Suppressor macrophage treated with lipopolysaccharide for 4 hours (primary cell): ENCODE measurements at places on chromosomes 6 and 20.

GRCh38 chr6:82703230-82703629 lies 339.6 kb downstream of the TPBG start:
- DNase-seq = no peak

DNA sequence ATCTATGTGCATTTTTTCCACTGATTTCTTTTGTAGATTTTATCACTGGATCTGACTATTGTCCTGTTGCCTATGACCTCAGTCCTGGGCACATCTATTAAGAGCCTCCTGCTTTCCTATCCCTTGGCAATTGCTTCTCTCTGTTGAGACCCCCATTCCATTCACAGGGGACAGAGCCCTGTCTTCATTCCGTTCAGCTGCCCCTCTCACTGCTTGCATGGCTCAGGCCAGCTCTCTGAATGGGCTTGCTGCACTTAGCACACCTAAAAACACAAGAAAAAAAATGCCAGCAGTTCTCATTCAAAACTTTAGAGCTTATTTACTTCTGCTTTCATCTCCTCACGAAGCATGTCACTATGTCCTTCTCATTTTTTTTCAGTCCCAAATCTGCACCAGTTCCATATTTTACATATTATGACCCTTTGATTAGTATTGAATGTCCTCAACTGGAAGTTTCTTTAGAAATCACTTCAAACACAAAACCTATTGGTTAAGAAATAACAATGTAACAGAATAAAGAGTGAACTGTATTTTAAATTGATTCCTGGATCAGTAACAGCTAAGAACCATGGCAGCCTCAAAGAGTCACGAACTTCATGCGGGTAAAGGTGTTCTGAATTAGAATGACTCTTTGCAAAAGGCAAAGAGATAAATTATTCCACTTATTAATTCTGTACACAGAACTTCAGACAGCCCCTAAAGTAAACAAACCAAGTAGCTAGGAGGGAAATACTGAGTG lies 616.5 kb downstream of the C6orf118 start:
- no peak for DNase-seq

DNA sequence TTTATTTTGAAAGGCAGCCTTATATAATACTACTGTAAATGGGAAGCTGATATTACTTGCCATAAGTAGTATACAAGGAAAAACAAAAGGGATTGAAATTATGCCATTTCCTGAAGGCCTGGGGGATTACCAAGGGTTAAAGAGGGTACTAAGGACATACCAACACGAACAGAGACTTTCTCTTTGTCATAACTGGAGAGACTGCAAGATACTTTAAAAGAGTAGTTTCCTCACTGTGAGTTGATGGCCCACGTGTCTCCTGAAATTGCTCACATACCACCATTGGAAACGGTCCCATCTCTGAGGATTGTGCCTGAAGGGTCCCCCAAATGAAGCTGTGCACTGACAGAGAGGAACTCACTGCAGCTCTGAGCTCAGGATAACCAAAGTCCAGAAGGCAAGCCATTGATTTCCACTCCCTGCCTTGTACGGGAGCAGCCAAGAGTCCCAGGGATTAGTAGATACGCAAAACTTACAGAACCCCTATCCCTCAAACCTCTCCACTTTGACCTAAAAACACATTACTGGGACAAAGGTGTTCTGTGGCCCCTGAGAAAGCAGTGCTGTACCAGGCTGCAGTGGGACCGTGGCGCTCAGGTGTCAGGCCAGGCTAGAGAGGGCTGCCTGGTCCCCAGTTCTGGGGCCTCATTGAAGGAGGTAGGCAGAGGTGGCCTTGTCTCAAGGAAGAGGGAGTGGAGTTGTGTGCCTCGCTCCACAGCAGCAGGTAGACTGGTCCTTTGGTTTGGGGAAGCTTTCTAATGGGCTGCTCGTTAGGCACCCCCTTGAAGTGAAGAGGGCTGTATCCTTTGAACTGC lies 15.2 kb downstream of the PSMG4 start:
- no peak for DNase-seq

DNA sequence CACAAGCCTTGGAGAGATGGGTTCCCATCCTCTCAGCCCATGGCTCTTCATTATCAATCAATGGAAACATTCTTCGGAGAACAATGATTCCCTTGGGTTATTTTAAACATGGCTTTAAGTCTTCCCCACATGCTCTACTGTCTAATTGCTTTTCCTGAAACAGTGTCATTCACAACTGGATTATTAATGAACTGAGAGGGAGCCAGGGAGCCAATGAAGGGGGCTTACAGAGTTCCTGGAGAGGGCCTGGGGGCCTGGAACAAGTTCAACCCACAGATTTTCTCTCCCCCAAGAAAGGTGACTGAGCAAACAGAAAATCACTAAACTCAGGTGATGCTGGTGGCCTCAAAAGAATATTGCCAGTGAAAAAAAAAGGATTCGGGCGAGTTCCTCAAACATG lies 1.3 kb upstream of the PPP1R16B start:
- no peak for DNase-seq

- DNase-seq = no peak
Measured at GRCh38 chr6:52435345-52435744, 15.2 kb downstream of the EFHC1 start.

DNA sequence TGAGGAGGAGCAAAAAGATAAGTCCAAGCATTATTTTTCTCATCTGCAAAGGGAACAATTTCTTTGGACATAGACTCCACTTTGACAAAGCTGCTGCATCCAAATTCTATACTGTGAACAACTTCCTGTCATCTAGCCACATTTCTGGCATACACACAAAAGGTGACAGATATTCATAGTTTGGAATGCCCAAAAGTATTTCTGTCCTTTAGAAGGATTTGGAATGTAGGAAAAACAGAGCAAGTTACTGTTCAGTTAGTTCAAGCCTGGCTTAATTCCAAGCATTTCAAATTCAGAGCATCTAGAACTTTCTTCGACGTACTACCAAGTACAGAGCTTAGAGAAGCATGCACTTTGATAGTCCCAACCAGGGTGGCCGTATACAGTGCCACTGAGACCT lies 134.0 kb downstream of the PDE7B start:
- no peak for DNase-seq

DNA sequence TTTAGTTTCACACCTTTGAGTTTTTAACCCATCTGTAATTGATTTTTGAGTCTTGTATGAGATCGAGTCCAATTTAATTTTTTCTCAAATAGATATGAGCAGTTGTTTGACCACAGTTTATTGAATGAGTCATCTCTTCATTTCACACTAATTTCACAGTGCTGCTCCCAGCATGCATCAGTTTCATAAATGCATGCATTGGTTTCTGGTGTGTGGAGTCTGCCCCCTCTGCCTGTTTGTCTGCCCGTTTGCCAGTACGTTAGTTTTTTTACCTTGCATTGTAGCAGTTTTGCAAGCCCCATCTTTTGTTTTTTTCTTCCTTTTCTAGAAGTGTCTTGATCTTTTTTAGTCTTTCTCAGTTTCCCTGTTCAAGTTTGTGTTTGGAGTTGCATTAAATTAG lies 11.9 kb downstream of the SLX4IP start:
- DNase-seq = peak; percentile 39

- peak; percentile 31 for DNase-seq
Measured at GRCh38 chr6:32774426-32774825, 11.1 kb upstream of the HLA-DQB2 start.

DNA sequence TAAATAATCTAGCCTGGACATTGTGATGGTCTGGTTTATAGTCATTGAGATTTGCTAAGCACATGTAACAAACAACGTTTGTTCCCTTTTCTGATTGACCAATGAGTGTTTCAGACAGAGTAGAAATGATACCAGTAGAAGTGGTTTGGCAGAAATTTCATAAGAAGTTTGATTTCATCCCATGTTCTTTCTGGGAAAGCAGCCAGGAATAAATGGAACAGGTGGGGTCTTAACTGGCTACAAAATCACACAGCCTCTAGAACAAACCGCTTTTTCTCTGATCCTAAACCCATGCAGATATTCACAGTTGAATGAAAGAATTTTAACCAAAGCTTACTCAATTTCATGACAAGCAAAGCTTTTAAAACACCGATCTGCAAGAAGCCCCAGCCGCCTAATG lies 227.5 kb downstream of the UST start:
- no peak for DNase-seq

GRCh38 chr6:37451441-37452193 lies 18.6 kb downstream of the CMTR1 start:
- DNase-seq = no peak

DNA sequence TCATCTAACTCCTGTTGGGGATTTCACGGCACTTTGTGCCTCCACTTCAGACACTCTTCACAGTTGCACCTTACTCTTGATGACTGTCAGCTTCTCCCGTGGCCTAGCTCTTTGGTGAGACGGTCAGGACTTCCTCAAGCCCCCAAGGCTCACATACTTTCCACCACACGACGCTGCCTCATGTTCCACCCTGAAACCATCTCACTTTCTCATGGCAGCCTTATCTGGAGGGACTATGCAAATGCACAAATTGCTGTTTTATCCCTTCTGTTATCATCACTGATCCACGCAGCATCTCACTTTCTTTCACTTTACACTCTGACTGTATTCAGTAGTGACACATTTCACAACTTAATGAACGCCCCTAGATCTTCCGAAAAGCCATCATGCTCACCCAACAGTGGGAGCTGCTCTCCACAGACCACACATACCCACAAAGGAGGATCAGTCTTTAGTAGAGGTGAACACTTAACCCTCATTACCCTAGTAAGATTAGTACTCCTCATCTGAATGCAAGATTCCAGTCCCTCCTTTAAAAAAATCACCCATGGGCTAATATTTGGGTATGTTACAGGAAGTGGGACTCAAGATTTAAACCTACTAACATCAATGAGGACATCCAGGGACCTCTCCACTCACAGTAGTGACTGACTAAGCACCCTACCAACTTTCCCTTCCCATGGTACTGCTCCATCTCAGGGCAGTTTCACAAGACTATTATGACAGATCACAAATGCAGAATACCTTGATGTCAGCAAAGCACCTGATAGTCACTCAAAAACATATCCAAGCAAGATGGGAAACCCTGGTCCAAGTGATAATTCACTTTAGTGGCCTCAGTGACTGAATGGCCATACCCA lies 35.4 kb downstream of the FYN start:
- no peak for DNase-seq

- DNase-seq = peak; percentile 8
Measured at GRCh38 chr6:130934848-130935585, 107.8 kb downstream of the SMLR1 start.

- peak; percentile 39 for DNase-seq
Measured at GRCh38 chr6:167479901-167480648, 155.2 kb downstream of the TTLL2 start.

DNA sequence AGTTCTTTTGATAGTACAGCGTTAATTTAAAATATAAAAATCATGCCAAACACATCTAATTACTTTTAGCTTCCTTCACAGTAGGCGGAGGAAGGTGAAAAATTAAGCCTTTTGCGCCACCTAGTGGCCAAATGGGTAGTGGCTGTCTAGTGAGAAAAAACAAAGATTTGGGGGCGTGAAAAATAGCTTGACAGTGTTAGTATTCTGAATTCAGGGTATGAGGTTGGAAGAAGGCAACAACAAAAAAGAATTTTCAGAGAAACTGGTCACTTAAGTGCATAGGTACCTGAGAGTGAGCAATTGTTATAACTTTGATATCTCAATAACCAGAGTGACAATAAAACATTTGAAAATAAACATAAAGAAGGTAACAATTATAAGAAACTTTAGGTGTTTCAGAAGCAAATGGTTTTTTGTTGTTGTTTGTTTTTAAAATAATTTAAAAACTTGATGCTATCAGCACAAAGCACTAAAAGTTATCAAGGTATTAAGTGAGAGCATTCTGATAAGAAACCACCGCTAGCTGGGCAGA lies 14.3 kb downstream of the PSMB9 start:
- peak; percentile 89 for DNase-seq

- DNase-seq = no peak
Measured at GRCh38 chr20:25992146-25992545, 295.5 kb upstream of the ZNF337 start.

DNA sequence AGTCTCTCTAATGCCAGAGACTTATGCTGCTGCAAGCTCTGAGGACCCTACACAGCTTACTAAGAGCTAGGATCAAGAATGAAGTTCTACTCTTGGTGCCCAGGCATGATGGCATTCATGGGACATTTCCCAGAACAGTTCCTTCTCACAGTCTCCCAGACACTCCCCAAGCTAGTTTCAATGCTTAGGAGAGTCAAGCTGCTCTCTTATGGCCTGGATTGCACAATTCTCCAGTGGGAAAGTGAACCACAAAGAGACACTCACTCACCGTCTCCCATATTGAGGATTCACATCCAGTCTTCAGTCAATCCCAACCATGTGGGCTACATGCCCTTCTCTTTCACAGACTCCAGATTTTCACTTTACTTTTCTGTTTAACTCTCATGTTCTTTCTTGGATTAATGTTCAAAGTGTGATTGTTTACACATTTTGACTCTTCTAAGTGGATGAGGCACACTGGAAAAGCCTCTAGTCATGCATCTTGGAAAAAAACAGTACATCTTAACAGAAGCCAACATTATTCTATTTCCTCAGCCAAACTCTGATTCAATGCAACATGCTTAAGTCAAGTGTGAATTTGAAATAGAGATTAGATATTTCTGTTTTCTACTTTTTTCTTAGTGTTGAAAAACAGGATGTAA lies 447.8 kb upstream of the BTBD3 start:
- no peak for DNase-seq

- DNase-seq = no peak
Measured at GRCh38 chr6:29958046-29958445, 15.7 kb downstream of the HLA-A start.

DNA sequence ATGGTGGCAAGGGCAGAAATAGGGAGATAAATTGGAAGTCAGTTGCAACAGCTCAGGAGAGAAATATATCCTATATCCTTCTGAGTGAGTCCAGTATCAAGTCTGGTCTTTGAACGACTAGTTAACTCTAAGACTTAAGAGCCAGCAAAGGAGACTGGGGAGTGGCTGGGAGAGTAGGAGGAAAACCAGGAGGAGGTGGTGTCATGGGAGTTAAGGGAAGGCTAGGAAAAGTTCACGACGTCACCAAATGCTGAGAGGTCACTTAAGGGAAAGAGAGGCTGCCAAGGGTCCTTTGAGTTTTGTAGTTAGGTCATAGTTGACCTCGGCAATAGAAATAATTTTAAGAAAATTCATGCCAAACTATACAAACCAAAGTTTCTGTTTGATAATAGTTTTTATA lies 25.1 kb downstream of the ACOT13 start:
- DNase-seq = no peak

DNA sequence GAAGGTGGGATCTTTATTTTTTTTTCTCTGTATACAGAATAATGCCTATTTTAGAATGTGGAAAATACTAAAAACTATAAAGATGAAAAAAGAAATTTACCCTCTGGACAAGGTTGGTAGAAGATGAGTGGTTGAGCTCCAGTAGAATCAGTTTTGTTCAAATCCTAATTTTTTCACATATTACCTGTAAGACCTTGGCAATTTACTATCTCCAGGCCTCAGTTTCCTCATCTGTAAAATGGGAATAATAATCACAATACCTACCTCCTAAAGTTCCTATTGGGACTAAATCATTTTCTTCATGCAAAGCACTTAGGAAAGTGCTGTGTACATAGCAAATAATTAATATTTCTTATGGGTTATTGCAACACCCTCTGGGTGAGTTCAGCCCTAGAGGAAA lies 28.4 kb downstream of the DAAM2 start:
- no peak for DNase-seq

- DNase-seq = no peak
Measured at GRCh38 chr20:31675828-31676608, 38.3 kb downstream of the COX4I2 start.
